CD4-positive, alpha-beta T cell treated with Interleukin-17A for 4 hours (primary cell): ENCODE measurements at places on chromosomes 4 and X.
A peak's percentile ranks its signal among the peaks of the same experiment; 100 is the strongest.

- DNase-seq: peak; percentile 28
Observed at GRCh38 chrX:18377796-18378195, 23.3 kb upstream of the SCML2 start.

DNA sequence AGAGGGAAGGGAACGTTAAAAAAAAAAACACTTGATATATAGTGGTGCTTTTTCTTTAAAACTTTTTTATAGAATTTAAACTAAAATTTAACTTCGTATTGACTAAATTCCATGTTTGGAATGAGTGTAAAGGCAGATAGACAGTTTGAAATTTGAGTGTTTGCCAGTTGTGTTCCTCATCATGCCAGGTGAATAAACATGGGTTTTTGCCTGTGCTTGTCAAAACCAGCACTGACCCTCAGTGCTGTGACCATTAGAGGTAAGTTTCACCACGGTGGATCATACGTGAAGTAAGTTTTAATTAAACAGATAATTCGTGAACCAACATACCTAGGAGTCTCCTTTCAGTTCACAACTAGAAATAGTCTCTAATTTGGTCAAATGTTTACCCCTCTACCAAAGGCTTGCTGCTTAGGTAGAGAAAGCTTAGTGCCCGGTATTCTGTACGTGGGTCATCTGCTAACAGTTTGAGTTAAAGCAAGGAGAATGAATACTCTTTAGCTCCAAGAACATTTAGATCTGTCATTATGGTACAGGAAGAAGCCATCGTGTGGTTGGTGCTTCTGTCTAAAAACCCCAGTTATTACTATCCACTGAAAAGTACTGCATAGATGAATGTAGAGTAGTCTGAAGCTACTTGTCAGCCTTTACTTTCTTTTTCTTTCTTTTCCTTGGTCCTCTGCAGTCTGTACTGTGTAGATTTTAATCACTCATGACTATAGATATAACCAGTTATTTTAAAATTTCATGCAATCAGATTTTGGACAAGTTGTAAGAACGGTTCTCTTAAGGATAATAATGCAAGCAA lies 32.7 kb downstream of the KIAA0232 start:
- no peak for DNase-seq

DNA sequence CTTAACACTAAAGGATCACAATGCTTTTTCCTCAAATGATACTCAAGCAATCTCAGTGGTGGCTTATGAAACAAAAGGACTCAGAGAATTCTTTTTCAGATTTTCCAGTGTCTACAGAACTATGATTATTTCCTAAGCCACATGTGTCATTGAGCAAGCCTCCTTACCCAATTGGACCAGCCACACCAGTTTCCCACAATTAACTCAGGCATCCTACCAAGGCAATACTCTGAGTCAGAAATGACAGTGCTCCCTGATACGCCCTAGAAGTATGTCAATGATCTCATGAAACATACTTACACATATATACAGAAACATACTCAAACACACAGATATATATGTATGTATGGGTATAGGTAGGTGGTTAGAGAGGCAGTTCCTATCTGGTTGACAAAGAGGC lies 4.8 kb downstream of the ADAMTS3 start:
- DNase-seq: no peak

DNA sequence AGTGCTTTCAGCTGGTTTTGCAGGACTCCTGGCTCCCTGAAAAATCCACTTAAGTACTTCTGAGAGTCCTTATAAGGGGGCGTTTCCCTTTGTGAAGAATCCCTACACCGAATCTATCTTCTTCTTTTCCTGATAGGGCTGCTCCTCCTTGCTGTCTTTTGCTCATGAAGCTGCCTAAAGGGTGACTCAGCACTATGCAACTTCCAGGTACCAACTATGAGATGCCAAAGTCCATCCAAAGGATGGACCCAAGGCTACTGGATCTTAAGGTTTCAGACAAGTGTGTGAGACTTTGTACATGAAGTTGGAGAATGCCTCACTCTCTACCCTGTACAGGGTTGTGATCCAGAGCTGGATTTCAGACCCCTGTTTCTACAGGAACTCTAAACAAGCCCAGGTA lies 485.0 kb upstream of the FAT1 start:
- no peak for DNase-seq

DNA sequence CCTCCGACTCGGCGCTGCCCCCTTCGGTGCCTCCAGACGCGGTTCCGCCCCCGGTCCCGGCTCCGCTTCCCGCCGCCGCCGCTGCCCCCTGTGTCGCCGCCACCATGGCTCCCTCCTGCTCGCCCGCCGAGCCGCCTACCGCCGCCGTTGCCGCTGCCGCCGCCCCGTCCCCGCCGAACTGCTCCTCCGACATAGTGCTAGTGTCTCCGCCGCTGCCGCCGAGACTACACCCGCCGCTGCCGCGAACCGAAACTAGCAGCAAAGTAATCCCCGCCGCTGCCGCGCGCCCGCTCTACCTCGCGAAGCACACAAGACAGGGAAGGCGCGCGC lies 340 bp downstream of the HNRNPD start:
- DNase-seq: no peak

DNA sequence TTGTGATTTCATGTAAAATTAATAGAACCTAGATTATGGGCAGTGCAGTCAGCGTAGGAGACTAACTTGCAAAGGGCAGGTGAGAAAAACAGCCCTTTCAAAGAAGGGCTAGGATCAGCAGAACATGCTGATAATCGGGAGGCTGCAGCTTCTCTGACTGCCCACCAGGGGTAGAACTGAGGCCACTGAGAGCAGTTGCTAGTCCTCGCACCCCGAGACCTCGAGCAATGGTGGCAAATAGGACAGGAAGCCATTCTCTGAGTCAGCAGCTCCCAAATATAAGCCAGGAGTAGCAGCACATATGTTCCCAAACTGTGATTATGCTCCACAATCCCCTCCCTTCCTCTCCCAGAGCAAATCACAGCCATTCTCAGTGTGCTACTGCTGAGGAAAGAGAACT lies 186.5 kb downstream of the MSL3 start:
- no peak for DNase-seq

DNA sequence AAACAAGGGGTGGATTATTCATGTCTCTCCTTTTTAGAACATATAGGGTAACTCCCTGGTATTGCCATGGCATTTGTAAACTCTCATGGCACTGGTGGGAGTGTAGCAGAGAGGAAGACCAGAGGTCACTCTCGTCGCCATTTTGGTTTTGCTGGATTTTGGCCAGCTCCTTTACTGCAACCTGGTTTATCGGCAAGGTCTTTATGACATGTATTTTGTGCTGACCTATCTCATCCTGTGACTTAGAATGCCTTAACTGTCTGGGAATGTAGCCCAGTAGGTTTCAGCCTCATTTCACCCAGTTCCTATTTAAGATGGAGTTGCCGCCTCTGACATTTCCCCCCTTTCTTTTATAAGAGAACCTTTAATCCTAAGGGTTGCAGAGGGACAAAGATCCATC lies 45.8 kb downstream of the MGST2 start:
- DNase-seq: no peak

DNA sequence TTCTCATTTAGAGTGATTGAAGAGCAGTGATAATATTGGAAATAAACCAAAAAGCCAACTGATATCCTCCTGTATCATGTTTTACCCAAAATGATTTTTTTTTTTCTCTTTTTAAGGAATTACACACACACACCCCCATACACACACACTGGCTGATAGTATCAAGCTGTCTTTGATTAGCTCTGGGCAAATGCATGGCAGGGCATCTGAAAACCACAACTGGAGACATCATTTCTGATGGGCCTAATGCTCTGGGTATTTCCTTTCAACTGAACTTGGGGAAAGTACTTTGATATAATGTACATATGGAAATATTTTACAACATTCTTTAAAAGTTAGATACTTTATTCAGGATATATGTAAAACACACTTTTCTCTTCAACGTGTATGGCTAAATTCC lies 14.2 kb upstream of the OSTC start:
- DNase-seq: no peak

DNA sequence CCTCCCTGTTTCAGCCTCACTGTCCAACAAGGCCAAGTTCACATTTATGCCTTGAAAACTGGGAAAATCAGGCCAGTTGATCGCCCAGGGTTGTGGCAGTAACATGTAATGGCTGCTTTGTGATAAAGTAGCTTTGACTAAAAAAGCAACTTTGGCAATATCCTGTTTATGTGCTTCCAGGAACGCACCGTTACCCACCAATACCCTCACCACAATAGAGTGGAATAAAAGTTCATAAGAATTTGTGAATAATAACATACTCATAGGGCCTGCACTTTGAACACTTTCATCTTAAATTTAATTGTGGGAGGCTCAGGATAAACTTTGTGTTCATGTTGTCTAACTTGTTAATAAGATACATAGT lies 80.7 kb upstream of the MAML3 start:
- DNase-seq: no peak

- no peak for DNase-seq
Observed at GRCh38 chr4:76696109-76696508, 201.8 kb downstream of the SOWAHB start.

DNA sequence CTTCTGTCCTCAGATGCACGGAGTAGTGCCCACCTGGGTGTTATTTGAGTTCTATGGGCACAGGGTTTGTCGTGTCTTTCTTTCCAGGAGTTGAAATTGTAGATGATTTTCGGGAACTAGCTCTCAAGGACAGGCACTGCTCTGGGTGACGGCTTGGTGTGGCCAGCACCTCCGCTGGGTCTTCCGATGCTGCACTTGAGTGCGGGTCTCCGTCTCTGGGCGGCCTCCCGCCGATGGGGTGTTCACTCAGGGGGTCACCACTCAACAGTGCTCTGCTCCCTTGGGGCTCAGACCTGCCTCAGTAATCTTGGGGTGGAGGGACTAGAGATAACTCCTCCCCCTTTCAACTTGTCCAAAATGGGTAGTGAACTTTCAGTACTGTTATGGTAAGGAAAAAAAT lies 2.5 kb downstream of the ZFP92 start:
- no peak for DNase-seq
